ENCODE measurements at places on chromosomes 7 and 10. TPM values are rescaled to one million over a fixed set of nuclear protein-coding genes. Genes with fewer than 3 reads are reported as not detected.
A peak's percentile ranks its signal among the peaks of the same experiment; 100 is the strongest.

- no peaks in the 10 kb centered on the region for H3K36me3 ChIP-seq
- peaks cover under 1% of the 10 kb centered on the region for H3K4me1 ChIP-seq
- H3K27ac ChIP-seq, result no peak overlapping the region
- no peaks in the 10 kb centered on the region for H3K27me3 ChIP-seq
- H3K4me3 ChIP-seq, result no peak overlapping the region
- DNase-seq, result peak; percentile 6
These were observed 38.3 kb downstream of the PRF1 start for GRCh38 chr10:70564113-70564725.

DNA sequence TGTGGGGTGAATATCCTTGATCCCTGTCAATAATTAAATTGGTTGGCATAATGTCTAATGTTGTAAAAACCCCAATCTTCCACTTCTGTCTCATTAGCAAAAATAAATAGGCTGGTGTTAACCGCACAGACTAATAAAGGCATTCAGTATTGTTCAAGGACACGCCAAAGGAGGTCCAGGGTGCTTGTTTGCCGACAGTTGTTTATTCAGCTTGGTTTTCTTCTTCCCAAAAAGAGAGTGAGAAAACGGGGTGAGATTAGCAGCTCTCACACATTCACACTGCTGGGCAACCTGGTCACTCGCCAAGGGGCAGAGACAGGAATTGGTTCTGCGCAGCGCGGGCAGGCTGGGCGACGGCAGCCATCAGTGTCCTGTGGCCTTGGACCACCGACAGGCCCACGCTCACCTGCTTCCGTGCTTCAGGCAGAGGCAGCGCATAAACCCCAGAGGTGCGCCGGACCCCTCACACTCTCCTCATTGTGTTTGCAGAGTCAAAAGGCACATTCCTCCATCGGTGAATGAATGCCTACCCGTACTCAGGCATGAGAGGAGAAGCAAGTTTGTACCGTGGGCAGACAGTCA, 26.2 kb upstream of the LMBR1 start:
- no peak overlapping the region for H3K4me3 ChIP-seq
- DNase-seq, result peak; percentile 18

DNA sequence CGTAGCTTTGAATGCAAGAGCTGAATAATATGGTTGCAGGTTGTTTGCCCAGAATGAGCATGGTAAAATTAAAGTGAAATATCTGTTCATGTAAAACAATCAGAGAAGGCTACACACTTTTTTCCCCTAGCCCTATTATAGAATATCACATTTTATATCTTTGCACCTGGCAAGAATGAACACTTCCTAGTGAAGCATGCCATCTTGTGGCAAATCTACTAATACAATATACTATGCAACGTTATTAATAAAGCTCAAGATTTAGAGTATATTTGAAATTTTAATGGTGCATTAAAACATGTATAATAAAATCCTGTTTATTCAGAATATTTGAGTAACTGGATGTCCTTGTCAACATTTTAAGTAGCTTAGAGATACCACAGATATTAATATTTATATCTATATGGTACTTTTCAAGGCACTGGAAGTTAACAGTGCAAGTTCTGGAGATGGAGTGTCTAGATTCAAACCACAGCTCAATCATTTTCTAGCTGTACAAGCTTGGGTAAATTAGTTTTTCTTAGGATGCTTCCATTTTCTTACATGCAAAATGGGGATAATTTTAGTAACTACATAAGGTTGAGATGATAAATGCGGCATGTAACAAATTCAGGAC, 643.1 kb upstream of the SEMA3D start:
- no peak for DNase-seq
- H3K4me1 ChIP-seq, result no peaks in the 10 kb centered on the region
- no peak overlapping the region for H3K4me3 ChIP-seq
- no peaks in the 10 kb centered on the region for H3K27me3 ChIP-seq

The HABP2 gene
- total RNA-seq, result not detected

DNA sequence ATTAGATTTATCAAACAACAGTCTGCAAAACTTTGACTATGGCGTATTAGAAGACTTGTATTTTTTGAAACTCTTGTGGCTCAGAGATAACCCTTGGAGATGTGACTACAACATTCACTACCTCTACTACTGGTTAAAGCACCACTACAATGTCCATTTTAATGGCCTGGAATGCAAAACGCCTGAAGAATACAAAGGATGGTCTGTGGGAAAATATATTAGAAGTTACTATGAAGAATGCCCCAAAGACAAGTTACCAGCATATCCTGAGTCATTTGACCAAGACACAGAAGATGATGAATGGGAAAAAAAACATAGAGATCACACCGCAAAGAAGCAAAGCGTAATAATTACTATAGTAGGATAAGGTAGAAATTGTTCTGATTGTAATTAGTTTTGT, 31.4 kb downstream of the LRRC17 start:
- no peak overlapping the region for H3K27ac ChIP-seq
- no peaks in the 10 kb centered on the region for H3K4me1 ChIP-seq
- no peaks in the 10 kb centered on the region for H3K36me3 ChIP-seq

DNA sequence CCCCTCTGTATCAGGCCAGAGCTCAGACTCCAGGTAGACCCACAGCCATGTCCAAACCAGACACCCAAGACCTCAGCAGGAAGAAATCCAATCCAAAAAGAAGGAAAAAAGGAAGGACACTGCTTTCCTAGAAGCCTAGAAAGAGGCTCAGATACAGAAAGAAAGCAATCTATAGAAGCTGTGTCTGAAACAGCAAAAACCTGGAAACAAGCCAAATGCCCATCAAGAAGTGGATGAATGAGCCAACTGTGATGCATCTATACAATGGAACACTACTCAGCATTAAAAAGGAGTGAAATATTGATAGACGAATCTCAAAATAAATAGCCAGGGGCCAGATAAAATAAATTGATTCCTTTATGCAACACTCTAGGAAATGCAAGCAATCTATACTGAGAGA, 31.6 kb downstream of the GRB10 start:
- no peaks in the 10 kb centered on the region for H3K27me3 ChIP-seq
- no peak overlapping the region for H3K27ac ChIP-seq
- H3K36me3 ChIP-seq, result peaks cover 14% of the 10 kb centered on the region
- H3K4me1 ChIP-seq, result no peaks in the 10 kb centered on the region
- no peak for DNase-seq
- no peak overlapping the region for H3K4me3 ChIP-seq

DNA sequence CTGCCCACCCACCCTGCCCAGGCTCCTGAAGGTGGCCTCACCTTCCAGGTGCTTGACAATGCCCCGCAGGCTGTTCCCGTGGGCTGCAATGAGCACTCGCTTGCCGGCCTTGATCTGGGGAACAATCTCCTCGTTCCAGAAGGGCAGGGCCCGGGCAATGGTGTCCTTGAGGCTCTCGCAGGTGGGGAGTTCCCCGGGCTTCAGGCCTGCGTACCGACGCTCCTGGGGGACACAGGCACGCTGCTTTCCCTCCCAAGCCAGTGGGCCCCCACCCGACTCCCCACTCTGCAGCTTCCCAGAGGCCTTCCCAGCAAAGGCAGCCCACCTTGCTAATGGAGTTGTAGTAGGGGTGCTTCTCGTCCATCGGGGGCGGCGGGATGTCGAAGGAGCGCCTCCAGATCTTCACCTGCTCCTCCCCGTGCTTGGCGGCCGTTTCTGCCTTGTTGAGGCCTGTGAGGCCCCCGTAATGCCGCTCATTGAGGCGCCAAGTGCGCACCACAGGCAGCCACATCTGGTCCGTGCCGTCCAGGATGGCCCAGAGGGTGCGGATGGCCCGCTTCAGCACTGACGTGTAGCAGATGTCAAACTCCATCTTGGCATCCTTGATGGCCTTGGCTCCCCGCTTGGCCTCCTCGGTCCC, 456 bp downstream of the PGAM2 start:
- DNase-seq, result peak; percentile 84
- peak overlapping the region; percentile 7 for H3K4me3 ChIP-seq
- no peak overlapping the region for H3K27ac ChIP-seq

- no peak overlapping the region for H3K27ac ChIP-seq
- peaks cover 32% of the 10 kb centered on the region for H3K4me1 ChIP-seq
- H3K27me3 ChIP-seq, result no peaks in the 10 kb centered on the region
- H3K4me3 ChIP-seq, result no peak overlapping the region
These were observed 20.7 kb upstream of the SRGN start for GRCh38 chr10:69067189-69067588.

- H3K36me3 ChIP-seq, result no peaks in the 10 kb centered on the region
- H3K27me3 ChIP-seq, result no peaks in the 10 kb centered on the region
- H3K4me3 ChIP-seq, result no peak overlapping the region
- no peaks in the 10 kb centered on the region for H3K4me1 ChIP-seq
These were observed 43.0 kb upstream of the MACC1 start for GRCh38 chr7:20260223-20260622.

The LEP gene
- 0.36 TPM for total RNA-seq

DNA sequence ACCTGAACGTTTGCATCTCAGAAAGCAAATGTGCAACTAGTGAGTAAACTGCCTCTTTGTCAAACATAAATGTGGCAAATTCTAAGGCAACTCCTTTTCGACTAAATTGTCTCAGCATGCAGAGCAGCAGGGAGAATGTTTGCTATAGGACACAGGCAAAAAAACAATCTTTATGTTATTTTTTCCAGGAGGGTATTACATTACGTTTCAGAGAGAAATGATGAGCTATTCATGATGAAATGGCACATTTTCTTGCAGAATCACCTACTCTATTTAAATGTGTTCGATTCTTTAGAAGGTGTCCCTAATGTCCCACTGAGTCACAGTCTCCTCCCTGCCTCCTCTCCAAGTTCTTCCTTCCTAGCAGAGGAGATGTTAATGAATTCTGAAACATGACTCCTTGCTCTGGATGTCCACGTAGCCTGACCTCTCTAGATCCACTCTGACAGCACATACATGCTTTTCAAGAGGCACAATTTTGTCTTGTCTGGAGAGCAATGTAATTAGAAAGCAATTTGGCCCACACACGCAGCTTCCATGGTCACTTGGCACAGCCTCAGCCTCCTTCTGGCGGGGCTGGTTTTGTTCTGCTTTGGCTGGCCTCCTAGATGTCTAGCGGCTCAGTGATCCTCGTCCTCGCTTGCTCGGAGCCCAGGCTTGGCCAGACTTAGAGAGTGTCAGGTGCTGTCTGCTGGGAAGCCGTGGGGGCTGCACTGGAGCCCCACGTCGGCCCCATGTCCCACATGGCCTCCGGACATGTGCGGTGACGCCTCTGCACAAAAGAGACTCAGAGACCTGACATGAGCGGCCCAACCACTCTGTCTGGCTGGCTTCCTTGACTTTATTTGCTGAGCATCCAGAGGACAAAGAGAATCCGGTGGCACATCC, 125.7 kb upstream of the ZNF438 start:
- peak overlapping the region; percentile 33 for H3K27ac ChIP-seq
- peak; percentile 87 for DNase-seq
- no peaks in the 10 kb centered on the region for H3K36me3 ChIP-seq

GRCh38 chr10:109173937-109174336, 749.4 kb downstream of the XPNPEP1 start:
- no peak for DNase-seq
- H3K4me1 ChIP-seq, result no peaks in the 10 kb centered on the region
- no peak overlapping the region for H3K4me3 ChIP-seq
- no peak overlapping the region for H3K27ac ChIP-seq
- no peaks in the 10 kb centered on the region for H3K27me3 ChIP-seq

DNA sequence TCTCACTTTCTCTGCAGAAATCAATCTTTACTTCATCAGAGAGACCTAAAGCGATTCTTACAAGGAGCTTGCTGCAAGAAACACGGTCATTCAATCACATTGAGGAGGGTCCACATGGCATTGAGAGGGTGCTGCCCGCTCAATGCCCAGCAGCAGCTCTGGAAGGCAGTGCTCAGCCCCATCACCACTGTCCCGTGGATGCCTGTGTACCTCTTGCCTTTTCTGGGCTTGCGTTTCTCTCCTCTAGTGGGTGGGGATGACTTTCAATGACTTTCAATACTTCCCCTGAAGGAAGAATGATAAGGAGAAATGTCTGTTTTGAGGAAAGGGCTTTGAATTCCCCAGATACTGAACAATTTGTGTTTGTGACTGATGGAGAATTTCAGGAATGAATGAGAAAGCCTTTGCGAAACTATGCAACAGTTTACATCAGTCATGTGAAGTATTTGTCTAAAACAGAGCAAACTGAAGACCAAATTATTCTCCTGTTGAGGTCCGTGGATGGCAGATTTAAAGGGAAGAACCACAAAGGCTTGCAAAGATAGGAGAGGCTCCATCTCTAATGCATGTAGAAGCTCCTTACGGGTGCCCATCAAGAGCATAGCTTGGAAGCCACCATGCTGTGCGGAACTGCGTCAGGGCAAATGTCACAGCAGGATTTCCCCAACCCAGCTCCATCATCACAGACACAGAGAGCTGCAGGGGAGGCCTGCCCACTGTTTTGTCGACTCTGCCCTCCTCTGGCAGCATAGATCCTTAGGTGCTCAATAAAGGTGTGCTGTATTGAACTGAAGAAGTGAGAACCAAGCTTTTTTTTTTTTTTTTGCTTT, 6.6 kb upstream of the ZNF22 start:
- H3K27me3 ChIP-seq, result no peaks in the 10 kb centered on the region
- peak overlapping the region; percentile 17 for H3K27ac ChIP-seq
- peaks cover 38% of the 10 kb centered on the region for H3K4me1 ChIP-seq
- no peak overlapping the region for H3K4me3 ChIP-seq
- peak; percentile 48 for DNase-seq
- no peaks in the 10 kb centered on the region for H3K36me3 ChIP-seq

DNA sequence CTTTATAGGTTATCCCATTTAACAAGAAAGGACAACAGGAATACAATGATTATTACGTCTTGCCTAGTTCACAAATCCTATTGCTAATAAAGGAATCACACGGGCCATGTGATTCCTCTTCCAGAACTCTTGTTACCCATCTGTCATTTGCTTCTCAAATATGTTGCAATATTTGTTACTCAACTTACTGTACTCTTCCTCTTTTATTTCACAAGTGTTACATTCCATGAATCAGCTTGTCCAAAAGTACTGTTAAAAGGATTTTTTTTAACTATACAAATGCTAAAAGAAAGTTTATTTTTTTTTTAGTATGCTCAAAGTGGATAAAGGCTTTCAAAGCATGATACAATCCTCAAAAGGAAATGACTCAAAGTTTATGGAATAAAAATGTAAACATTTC, 3.9 kb upstream of the CD36 start:
- peak overlapping the region; percentile 35 for H3K27ac ChIP-seq
- peak; percentile 18 for DNase-seq
- no peak overlapping the region for H3K4me3 ChIP-seq
- H3K27me3 ChIP-seq, result no peaks in the 10 kb centered on the region
- H3K36me3 ChIP-seq, result no peaks in the 10 kb centered on the region

The VSTM2A gene
- total RNA-seq, result not detected

GRCh38 chr10:15464381-15464780, 93.3 kb upstream of the FAM171A1 start:
- DNase-seq, result no peak
- no peak overlapping the region for H3K4me3 ChIP-seq
- peaks cover 11% of the 10 kb centered on the region for H3K4me1 ChIP-seq
- H3K27me3 ChIP-seq, result peaks cover 10% of the 10 kb centered on the region

GRCh38 chr7:134174795-134175261, 47.7 kb downstream of the LRGUK start:
- peak; percentile 67 for DNase-seq
- no peaks in the 10 kb centered on the region for H3K4me1 ChIP-seq
- H3K36me3 ChIP-seq, result no peaks in the 10 kb centered on the region
- no peak overlapping the region for H3K4me3 ChIP-seq
- H3K27me3 ChIP-seq, result no peaks in the 10 kb centered on the region
